GM20000 (cell line): ENCODE measurements at places on chromosomes 7 and 10.

DNA sequence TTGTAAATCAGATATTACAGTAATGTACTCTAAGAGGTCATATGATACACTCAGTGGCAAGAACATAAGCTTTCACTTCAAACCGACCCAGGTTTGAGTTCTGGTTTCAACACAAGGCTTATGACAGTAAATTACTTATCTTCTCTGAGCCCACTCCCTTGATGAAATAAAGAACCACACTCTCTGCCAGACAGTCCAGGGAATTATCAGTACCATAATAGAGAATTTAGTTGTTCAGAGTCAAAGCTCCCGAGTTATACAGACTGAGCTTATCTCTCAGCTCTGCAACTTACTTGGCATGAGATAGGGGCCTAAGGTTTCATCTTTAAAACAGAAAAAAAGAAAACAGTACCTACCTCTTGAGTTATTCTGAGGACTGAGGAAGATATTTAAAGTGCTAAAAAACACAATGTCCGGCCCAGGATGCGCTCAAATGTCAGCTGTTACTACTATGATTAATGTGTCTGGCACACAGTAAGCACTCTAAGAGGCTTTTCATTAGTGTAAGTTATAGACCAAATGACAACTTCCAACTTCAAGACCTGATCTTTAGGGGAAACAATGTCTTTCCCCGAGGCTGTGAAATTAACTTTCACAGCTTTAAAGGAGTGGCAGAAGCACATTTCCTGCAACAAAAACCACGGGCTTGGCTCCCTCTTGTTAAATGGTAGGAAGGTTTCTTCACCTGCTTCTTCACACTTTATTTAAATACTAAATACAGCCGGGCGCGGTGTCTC lies 38.1 kb downstream of the UBE2H start:
- no peak for DNase-seq

DNA sequence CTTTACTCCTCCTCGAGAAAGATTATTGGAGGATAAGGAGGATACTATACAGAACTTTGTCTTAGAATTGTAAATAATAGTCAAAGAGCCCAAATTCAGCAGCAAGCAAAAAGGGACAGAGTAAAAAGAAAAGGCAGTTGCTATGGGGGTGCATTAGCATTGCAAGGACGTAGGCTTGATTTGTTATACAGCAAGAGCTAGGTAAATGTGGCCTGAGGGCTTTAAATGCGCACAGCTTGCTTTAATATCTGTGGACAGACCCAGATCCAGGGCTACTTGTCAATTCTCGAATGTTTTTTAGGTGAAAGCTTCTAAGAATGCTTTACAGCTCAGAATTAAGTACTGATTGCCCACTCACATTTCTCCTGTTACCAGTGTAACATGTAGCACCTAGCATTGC lies 58.5 kb downstream of the CELF2 start:
- no peak for DNase-seq

DNA sequence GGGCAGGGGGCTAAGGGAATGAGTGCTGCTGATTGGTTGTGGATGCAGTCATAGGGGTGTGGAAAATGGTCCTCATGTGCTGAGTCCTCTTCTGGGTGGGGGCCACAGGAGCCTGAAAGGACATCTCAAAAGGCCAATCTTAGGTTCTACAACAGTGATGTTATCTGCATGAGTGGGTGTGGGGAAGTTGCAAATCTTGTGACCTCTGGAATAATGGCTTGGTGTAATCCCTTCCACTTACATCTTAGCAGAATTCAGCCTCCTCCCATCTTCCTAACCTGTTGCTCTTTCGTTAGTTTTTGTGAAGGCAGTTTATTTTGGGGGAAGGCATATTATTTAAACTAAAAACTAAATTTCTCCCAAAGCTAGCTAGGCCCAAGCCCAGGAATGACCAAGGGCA lies 42.0 kb upstream of the OIT3 start:
- DNase-seq = no peak

- DNase-seq = no peak
Measured at GRCh38 chr7:134788191-134788590, 8.8 kb downstream of the CALD1 start.

GRCh38 chr10:50624866-50625501 lies 1.2 kb upstream of the SGMS1 start:
- DNase-seq = peak; percentile 90

DNA sequence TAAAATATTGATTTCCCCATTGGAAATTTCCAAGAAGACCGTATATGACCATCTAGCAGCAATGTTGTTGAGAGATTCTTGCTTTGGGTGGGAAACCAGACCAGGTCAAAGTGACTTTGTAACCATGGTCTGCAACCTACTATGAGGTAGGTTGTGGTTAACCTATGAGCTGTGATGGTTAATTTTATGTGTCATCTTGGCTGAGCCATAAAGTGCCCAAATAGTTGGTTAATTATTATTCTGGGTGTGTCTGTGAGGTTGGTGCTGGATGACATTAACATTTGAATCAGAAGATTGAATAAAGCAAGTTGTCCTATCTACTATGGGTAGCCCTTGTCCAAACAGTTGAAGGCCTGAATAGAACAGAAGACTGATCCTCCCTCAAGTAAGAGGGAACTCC lies 18.3 kb upstream of the RALA start:
- no peak for DNase-seq

GRCh38 chr7:3912291-3912690 lies 611.2 kb downstream of the SDK1 start:
- DNase-seq = no peak

DNA sequence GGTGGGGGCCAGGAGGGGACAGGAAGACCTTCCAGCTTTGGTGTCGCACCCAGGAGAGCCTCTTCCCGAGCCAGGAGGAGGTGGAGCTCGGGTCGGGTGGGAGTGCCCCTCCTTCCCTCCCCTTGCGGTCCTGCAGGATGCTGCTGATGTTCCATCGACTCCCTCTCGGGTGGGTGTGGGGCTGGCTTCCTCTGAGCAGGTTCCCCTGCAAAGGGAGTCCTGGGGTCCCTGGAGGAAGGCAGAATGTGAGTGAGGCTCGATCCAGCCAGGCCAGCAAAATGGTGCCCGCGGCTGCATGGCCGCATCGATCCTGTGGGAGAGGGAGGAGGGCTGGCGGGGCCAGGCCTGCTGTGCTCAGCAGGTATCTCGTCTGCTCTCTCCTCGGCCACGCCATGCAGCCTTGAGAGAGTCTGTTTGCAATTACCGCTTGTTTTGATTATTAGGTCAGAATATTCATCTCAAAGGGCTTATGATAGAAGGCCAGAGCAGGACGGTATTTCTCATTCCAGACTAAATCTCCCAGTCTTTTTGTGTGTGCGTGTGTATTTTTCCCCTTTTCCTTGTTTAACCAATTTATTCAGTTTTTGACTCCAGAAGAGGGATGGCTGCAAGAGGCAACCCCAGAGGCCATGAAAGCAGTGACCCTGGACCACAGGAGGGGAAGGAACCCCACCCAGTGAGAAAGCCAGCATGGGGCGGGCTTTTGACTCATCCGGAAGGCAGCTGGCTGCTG lies 137.3 kb upstream of the ZMIZ1 start:
- DNase-seq = no peak

- DNase-seq = no peak
Measured at GRCh38 chr10:88521791-88522190, 61.3 kb downstream of the RNLS start.

GRCh38 chr7:142646386-142647140 lies 102.7 kb upstream of the PRSS1 start:
- DNase-seq = no peak

GRCh38 chr10:3781468-3782145 lies 3.4 kb downstream of the KLF6 start:
- no peak for DNase-seq
